H9 (cell line): ENCODE measurements at places on chromosomes 3 and 15. TPM values are rescaled to one million over a fixed set of nuclear protein-coding genes. Genes with fewer than 3 reads are reported as not detected.

Gene NRROS
- total RNA-seq = 2.8 and 4.0 TPM in 2 replicates

DNA sequence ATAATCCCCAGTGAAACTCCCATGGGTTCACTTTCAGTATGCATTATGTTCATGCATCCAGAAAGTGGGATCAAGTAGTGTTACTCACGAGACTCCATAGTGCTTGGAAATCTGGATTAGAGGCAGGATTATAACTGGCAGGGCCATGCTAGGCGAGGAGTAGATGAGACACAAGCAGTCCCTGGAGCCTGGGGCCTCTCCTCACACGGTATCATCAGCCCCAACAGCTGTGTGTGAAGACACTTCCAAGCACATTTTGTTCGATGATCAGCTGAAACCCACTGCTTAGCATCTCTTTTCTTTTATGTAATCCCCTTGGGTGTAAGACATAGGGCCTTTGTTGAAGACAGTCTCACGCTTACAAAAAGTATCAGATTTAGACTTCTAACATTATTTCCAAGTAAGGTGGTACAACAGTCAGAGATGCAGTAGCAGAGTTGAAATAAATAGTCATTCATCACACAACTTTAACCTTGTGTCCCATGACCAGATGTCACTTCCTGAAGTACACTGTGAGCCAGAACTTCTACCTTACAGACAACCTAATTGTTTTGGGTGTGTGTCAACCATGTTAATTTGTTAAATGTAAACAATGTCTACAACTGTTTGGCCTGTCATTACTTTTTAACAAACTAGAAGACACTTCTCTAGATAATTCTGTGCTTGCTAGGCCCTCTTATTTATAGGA is 116.9 kb downstream of the GADL1 start:
- no peak for DNase-seq
- H3K4me3 ChIP-seq = no peak overlapping the region
- no peaks in the 10 kb centered on the region for H3K36me3 ChIP-seq

GRCh38 chr15:91938136-91938535 is 84.6 kb downstream of the SLCO3A1 start:
- no peak overlapping the region for H3K27ac ChIP-seq
- no peaks in the 10 kb centered on the region for H3K27me3 ChIP-seq
- no peaks in the 10 kb centered on the region; the same call in 1 of the 2 replicates for H3K4me1 ChIP-seq
- no peak for DNase-seq
- no peaks in the 10 kb centered on the region for H3K36me3 ChIP-seq

DNA sequence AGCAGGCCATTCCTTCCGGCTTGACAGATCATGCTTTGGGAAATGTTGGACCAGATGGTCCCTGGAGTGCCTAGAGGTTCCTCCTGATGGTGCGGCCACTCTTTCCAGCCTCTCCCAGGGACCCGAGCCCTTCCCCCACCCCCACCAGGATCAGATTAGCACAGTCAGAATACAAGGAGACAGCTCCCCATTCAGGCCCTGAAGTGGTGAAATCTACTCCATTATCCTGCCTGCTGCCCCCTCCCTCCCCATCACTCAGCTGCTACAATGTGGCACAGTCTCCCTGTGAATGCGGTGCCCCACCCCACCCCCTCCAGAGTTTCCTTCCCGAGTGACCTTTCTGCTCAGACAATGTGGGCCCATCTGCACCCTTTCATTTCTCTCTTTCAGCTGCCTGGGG is 29.4 kb downstream of the RNU5B-1 start:
- H3K36me3 ChIP-seq = peaks cover 18% of the 10 kb centered on the region; the same call in 2 of the 3 replicates
- no peak overlapping the region for H3K27ac ChIP-seq
- no peak for DNase-seq
- H3K4me3 ChIP-seq = no peak overlapping the region
- H3K27me3 ChIP-seq = no peaks in the 10 kb centered on the region
- H3K4me1 ChIP-seq = peaks cover 9% of the 10 kb centered on the region; the same call in 1 of the 2 replicates

DNA sequence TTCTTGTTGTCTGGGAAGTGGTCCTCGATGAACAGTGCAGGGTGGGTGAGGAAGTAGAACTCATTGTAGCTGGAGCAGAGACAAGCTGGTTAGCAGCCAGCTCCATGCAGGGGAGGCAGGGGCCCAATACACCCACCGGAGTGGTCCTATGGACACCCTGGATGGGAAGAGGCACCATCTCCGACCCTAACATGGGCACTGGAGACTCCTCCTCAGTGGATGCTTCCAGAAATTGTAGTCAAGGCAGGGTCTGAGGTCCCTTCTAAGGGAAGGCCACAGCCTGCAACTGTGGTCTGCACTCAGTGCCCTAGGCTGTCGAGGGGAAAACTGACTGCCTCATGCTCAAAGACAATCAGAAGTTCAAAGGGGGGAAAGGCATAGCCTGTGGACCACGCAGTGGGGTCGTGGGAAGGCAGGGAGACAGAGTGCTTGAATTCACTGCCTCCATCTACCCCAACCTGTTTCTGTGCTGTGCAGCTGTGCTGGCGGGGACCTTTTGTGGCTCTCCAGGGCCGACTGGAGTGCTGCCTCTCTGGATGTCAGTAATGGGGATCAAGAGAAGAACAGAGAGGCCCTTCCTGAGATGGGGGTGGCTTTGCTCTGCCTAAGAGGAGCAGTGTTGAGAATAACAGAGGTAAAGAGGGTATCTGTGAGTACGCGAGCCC is 41.9 kb downstream of the KY start:
- H3K27ac ChIP-seq = no peak overlapping the region
- H3K4me3 ChIP-seq = no peak overlapping the region
- no peaks in the 10 kb centered on the region for H3K27me3 ChIP-seq
- no peaks in the 10 kb centered on the region; the same call in 1 of the 2 replicates for H3K4me1 ChIP-seq

GRCh38 chr3:155015776-155016436 is 64.2 kb upstream of the MME start:
- H3K4me3 ChIP-seq = no peak overlapping the region
- H3K4me1 ChIP-seq = peaks cover 2% of the 10 kb centered on the region; the same call in 1 of the 2 replicates
- no peaks in the 10 kb centered on the region for H3K36me3 ChIP-seq
- no peaks in the 10 kb centered on the region for H3K27me3 ChIP-seq

DNA sequence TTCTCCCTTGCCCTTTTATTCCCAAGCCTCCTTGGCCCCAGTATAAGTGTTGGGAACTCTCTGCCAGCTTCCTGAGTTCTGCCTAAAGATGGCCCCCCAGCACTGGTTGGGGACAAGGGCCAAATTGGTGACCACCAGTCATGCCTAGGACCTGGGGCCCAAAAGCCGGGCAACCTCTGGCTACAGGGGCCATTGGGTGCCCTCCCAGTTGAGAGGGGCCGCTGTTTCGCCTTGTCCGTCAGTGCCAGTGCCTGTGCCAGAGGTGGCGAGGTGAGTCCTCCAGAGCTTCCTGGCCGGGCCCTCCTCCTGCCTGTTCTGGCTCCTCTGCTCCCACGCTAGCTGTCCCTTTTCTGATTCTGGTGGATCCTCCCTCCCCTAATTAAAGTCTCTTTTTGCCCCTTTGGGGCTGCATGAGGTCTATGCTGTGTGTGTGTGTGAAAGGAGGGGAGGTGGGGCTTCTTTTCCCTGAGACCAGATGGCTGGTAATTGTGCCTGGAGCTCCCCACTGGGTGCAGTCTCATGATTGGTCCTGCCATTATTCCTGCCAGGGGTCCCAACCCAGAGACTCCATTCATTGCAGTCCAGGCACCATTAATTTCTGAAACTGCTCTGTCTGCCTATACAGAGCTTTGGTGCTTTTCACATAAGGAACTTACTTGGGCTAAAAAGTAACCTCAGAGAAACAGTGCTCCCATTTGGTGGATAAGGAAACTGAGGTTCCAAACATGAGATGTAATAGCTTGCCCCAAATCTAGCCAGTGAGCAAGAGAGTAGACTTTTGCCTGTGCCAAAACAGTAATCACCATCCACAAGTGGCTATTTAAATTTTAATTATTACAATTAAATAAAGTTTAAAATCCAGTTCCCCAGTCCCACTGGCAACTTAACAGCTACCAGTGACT is 3.1 kb upstream of the TTLL3 start:
- H3K36me3 ChIP-seq = peaks cover 50% of the 10 kb centered on the region
- H3K4me1 ChIP-seq = no peaks in the 10 kb centered on the region
- no peak for DNase-seq
- H3K27me3 ChIP-seq = no peaks in the 10 kb centered on the region
- H3K27ac ChIP-seq = no peak overlapping the region
- no peak overlapping the region for H3K4me3 ChIP-seq

GRCh38 chr3:120745466-120745865 is 2.9 kb downstream of the GTF2E1 start:
- H3K27me3 ChIP-seq = no peaks in the 10 kb centered on the region
- H3K4me3 ChIP-seq = no peak overlapping the region; the same call in 1 of the 2 replicates
- H3K36me3 ChIP-seq = peaks cover 26% of the 10 kb centered on the region
- no peak for DNase-seq
- H3K4me1 ChIP-seq = no peaks in the 10 kb centered on the region
- H3K27ac ChIP-seq = no peak overlapping the region

DNA sequence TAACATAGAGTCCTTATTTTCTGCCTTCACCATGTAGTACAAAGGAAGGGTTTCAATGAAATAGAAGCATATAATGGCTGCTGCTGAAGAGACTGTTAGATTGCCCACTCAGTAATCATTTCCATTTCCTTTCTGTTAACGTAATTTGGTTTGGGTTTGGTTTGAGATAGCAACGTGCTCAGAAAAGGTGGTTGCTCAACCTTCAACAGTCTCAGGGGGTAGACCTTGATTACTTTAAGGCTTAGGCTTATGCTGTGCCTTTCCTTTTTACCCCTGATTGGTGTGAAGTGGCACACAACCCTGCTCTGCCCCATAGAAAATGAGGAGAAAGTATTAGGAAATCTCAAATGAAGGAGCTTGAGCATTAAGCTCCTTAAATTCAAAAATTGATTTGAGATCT is 163.7 kb upstream of the TP63 start:
- no peaks in the 10 kb centered on the region for H3K36me3 ChIP-seq
- H3K27me3 ChIP-seq = no peaks in the 10 kb centered on the region
- H3K27ac ChIP-seq = no peak overlapping the region
- H3K4me3 ChIP-seq = no peak overlapping the region
- DNase-seq = no peak
- no peaks in the 10 kb centered on the region for H3K4me1 ChIP-seq

DNA sequence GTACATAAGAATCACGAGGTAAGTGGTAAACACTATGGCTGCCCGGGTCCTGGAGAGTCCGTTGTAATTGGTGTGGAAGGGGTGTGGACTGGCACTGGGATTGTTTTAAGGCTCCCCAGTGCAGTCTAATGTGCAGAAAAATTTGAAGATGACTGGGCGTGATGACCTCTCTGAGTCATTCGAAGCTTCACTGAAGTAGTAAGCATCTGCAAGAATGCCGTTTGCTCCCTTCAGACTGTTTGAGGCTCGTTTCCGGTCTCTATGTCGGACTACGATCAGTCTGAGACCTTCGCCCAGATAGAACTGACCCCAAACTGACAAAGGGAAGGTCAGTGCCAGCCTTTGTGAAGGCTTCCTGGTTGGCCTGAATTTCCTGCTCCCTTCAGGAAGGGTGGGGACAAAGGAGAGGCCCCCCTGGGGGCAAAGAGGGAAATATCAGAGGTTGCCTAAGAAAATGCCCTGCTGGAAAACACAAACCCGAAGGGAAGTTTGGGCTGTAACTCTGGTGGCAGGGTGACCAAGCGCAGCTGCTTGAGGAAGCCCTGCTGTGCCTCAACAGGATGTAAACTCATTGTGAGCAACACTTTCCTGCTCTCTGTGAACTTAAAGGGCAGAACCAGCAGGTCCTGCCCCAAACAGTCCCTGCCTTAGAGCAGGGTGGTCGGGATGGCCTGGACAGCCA is 34.6 kb downstream of the BTD start:
- peaks cover 4% of the 10 kb centered on the region; the same call in 1 of the 3 replicates for H3K36me3 ChIP-seq
- H3K27ac ChIP-seq = no peak overlapping the region
- no peak overlapping the region; the same call in 2 of the 3 replicates for H3K4me3 ChIP-seq
- no peaks in the 10 kb centered on the region for H3K27me3 ChIP-seq
- no peak for DNase-seq
- H3K4me1 ChIP-seq = peaks cover 19% of the 10 kb centered on the region

GRCh38 chr3:23206366-23206765 is 3.2 kb downstream of the UBE2E2 start:
- H3K36me3 ChIP-seq = no peaks in the 10 kb centered on the region
- H3K27me3 ChIP-seq = no peaks in the 10 kb centered on the region; the same call in 1 of the 2 replicates
- H3K27ac ChIP-seq = no peak overlapping the region
- H3K4me1 ChIP-seq = no peaks in the 10 kb centered on the region; the same call in 1 of the 2 replicates
- no peak overlapping the region for H3K4me3 ChIP-seq
- no peak for DNase-seq

GRCh38 chr15:72233769-72234168 is 2.8 kb upstream of the PKM start:
- no peak overlapping the region for H3K27ac ChIP-seq
- no peak for DNase-seq
- H3K27me3 ChIP-seq = no peaks in the 10 kb centered on the region; the same call in 1 of the 2 replicates
- peaks cover 18% of the 10 kb centered on the region; the same call in 1 of the 2 replicates for H3K4me1 ChIP-seq
- no peak overlapping the region; the same call in 2 of the 3 replicates for H3K4me3 ChIP-seq

DNA sequence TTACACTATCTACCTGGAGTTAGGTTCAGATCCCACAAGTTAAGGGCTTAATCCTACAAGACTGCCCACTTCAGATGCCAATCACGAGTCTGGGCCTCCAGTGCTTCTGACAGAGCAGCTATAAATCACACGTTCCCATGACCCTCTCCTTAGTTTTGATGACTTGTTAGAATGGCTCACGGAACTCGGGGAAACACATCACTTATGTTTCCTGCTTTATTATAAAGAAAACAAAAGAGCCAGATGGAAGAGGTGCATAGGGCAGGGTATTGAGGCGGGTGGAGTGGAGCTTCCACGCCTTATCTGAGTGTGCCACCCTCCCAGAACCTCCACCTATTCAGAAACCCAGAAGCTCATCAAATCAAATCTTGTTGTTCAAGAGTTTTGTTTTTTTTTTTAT is 170.8 kb downstream of the MOBP start:
- no peaks in the 10 kb centered on the region; the same call in 1 of the 2 replicates for H3K4me1 ChIP-seq
- no peak for DNase-seq
- H3K36me3 ChIP-seq = peaks cover 4% of the 10 kb centered on the region; the same call in 1 of the 2 replicates

DNA sequence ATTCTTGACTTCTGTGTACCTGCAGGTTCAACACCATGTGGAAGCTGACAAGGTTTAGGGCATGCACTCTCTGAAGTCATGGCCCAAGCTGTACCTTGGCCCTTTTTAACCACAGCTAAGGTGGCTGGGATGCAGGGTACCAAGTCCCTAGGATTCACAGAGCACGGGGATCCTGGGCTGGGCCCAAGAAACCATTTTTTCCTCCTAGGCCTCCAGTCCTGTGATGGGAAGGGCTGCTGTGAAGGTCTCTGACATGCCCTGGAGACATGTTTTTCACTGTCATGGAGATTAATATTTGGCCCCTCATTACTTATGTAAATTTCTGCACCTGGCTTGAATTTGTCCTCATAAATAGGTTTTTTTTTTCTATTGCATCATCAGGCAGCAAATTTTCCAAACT is 937.5 kb upstream of the ROBO1 start:
- H3K27ac ChIP-seq = no peak overlapping the region
- peaks cover 14% of the 10 kb centered on the region for H3K36me3 ChIP-seq
- H3K27me3 ChIP-seq = no peaks in the 10 kb centered on the region
- no peak overlapping the region for H3K4me3 ChIP-seq

DNA sequence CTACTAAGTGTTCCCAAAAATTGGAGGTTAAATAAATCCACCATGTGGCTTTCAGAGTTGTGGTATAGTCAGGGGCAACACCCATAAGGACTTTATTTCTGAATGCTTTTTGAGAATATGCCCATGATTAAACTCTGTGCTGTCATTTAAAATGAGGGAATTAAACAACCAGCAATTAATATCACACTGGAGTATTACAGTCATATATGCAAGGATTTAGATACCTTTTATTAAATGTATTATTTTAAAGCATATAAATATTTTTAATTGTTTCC is 227.6 kb downstream of the ZPLD1 start:
- H3K4me3 ChIP-seq = no peak overlapping the region
- no peaks in the 10 kb centered on the region for H3K4me1 ChIP-seq
- H3K27me3 ChIP-seq = no peaks in the 10 kb centered on the region
- no peak overlapping the region for H3K27ac ChIP-seq
- DNase-seq = no peak
